ENCODE measurements at places on chromosomes 16 and 17.

GRCh38 chr17:81455387-81455786 lies 57.2 kb downstream of the ACTG1 start:
- DNase-seq, result no peak

GRCh38 chr17:82931699-82932517 lies 92.1 kb upstream of the ZNF750 start:
- DNase-seq, result no peak

DNA sequence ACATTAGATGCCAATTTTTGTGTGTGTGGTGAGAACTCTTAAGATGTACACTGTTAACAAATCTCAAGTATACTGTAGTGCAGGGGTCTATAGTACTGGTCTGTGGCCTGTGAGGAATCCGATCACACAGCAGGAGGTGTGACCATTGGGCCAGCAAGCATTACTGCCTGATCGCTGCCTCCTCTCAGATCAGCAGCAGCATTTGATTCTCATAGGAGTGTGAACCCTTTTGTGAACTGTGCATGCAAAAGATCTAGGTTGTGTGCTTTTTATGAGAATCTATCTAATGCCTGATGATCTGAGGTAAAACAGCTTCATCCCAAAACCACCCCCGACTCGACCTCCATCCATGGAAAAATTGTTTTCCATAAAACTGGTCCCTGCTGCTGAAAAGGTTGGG lies 12.6 kb downstream of the ZNF267 start:
- DNase-seq, result no peak

DNA sequence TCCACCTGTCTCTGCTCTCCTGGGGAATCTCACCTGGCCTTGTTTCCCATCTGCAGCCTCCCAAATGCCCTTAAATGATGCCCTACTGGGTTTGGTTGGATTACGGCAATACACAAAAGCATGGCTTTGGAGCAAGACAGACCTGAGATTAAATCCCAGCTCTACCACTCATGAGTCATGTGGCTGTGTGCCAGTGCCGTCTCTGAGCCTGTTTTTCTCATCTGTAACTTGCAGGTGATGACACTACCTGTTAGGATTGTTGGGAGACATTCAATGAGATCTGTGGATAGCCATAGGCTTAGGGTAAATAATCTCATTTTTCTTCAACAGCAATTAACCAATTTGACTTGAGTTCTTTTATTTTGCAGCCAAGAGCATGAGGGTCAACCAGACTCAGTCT lies 240.3 kb downstream of the MAF start:
- no peak for DNase-seq

All from CD4-positive, alpha-beta T cell treated with Interleukin-15 for 4 hours (primary cell).